Activated T-helper 1 cell treated with anti-CD3 and anti-CD28 coated beads, Interleukin-12 subunit alpha, Interleukin-12 subunit beta, Interleukin-2, Interleukin-4 antibody, amounts not matched to agents 30 ng/mL and 10 ng/mL and 1 ng/mL, durations not matched to agents 14 hours and 24 hours and 36 hours (primary cell): ENCODE measurements at places on chromosomes 16 and 17.

DNA sequence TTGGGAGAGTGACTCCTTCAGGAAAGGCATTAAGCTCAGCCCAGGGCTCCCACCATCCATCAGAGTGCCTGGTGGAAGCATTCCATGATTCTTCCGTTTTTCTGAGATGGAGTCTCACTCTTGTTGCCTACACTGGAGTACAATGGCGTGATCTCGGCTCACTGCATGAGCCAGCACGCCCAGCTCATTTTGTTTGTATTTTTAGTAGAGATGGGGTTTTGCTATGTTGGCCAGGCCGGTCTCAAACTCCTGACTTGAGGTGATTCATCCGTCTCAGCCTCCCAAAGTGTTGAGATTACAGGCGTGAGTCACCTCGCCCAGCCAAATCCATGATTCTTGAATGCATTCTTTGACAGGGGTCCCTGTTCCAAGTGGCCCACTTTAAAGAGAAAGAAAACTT is 23.1 kb downstream of the MIS12 start:
- DNase-seq = no peak

GRCh38 chr16:86033016-86033474 is 134.1 kb downstream of the IRF8 start:
- no peak for DNase-seq

GRCh38 chr16:87924041-87924810 is 12.1 kb downstream of the CA5A start:
- no peak for DNase-seq

- no peak for DNase-seq
These were observed 40.3 kb downstream of the PKD1 start for GRCh38 chr16:2095315-2095853.

DNA sequence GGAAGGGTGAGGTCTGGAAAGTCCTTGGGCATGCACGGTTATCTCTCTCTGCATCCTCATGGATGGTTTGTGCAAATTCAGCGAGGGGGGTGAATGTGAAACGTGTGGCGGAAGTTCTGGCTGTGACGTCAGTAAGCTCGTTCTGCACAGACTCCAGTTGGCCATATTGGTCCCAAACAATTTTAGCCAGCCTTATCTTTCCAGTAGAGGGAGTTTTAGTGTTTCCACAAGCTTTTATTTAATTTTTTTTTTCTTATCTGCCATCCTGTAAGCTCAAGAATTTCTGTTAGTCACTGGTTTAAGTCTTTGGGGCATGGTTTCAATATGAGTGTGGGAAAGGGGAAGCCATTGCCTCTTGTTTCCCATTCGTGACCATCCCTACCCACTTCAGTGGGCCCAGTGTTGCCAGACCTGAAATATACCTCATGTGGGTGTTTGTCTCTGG is 39.0 kb downstream of the HLF start:
- DNase-seq = no peak

- DNase-seq = no peak
These were observed 9.4 kb upstream of the NEUROD2 start for GRCh38 chr17:39617100-39617445.

GRCh38 chr16:69108064-69108904 is 2.8 kb downstream of the HAS3 start:
- no peak for DNase-seq

- peak; percentile 1 for DNase-seq
These were observed 417.1 kb downstream of the TMEM114 start for GRCh38 chr16:8173111-8173644.

DNA sequence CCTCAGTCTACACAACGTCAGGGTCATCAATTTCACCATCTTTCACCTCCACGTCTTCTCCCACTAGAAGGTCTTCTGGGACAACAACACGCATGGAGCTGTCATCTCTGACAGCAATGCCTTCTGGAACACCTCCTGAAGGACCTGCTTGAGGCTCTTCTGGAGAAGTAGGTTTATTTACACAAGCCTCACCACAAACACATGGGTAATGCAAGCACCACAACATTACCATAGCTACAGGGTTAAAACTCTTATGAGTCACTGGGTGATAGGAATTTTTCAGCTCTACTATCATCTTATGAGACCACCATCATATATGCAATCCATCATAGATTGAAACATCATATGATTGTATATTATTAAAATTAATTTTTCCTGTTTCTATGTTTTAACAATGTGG is 215.4 kb downstream of the CHD9NB start:
- DNase-seq = no peak

- DNase-seq = no peak
These were observed 27.3 kb downstream of the WFDC1 start for GRCh38 chr16:84321932-84322331.

DNA sequence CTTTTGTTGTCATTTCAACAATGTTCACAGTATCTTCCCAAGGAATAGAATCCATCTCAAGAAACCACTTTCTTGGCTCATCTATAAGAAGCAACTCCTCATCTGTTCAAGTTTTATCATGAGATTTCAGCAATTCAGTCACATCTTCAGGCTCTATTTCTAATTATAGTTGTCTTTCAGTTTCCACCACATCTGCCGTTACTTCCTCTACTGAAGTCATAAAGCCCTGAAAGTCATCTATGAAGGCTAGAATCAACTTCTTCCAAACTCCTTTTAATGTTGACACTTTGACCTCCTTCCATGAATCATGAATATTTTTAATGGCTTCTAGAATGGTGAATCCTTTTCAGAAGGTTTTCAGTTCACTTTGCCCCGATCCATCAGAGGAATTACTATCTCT is 102.1 kb downstream of the CDH13 start:
- DNase-seq = no peak

DNA sequence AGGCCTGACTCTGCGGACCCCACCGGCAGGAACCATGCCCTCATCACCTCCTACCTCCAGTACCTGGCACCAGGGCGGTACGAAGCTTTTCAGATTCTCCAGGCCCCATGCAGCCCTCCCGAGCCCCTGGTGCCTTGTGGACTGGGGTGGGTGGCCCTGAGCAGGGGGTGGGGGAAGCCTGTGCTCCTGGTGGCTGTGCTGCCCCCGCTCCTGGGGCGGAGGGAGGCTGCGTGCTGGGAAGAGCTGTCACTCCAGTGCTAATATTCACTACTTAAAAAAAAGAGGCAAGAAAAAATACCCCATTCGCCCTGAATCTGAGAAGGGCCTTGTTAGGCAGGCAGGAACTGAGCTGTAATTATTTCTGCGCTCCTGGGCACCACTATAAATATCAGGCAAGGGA is 111.8 kb downstream of the ENGASE start:
- no peak for DNase-seq

- peak; percentile 41 for DNase-seq
These were observed at the start of gene MT1G for GRCh38 chr16:56667581-56668571. MT1G (minus strand) TSS chr16:56668065; CDS start chr16:56667993, 72 bp downstream.

DNA sequence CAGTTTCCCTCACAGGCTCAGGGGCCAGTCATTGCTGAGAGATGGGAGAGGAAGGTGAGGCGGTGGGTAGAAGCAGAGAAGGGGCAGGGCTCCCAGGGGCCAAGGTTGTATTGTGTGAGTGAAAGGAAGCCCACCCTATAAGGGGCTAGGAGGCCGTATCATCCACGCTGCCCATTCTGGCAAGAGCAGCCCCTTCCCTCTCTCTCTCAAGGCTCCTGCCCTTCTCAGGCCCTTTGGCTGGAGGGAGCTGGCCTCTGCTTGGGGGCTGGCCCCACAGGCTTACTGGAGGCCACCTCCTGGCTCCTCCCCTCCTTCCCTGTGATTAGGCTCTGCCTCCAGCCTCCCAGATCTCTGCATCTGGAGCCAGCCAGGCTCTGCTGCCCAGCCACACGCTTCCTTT is 7.6 kb downstream of the TBKBP1 start:
- no peak for DNase-seq

DNA sequence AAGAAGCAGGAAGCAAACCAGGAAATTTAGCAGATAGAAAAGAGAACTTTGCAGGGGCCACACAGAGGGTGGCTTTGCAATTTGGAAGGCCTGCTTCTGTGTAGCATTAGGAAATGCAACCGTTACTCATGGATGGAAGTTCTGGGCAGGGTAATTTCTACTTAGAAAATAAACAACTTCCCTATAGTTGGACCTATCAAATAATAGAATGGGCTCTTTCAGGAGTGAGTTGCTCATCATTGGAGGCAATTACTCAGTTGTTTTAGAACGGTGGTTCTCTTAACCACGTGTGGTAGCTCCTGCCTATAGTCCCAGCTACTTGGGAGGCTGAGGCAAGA is 25.8 kb upstream of the HS3ST2 start:
- no peak for DNase-seq

- no peak for DNase-seq
These were observed 289.6 kb downstream of the WWOX start for GRCh38 chr16:78389009-78389498.

DNA sequence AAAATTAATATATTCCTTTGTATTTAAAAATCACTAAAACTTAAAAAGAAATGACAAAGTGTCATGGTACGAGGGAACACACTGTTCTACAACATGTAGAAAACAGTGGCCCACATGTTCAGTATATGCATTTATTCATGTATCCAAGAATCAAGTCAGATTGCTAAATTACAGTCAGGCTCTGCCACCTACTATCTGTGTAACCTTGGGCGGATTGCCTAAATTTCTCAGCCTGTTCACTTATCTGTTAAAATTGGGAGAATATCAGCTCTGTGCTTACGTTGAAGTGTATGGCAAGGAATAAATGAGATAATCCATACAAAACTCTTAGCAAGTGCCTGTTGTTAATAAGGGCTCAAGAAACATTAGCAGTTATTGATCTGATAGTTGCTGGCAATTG is 3.4 kb upstream of the USP22 start:
- DNase-seq = no peak

DNA sequence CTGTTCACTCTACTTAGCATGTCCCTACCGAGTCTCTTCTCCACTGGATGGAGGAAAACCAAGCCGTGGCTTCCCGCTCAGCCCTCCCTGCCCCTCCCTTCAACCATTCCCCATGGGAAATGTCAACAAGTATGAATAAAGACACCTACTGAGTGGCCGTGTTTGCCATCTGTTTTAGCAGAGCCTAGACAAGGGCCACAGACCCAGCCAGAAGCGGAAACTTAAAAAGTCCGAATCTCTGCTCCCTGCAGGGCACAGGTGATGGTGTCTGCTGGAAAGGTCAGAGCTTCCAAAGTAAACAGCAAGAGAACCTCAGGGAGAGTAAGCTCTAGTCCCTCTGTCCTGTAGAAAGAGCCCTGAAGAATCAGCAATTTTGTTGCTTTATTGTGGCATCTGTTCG is 2.8 kb upstream of the LPCAT2 start:
- DNase-seq = no peak

GRCh38 chr17:82332669-82333278 is 792 bp downstream of the SECTM1 start:
- no peak for DNase-seq

DNA sequence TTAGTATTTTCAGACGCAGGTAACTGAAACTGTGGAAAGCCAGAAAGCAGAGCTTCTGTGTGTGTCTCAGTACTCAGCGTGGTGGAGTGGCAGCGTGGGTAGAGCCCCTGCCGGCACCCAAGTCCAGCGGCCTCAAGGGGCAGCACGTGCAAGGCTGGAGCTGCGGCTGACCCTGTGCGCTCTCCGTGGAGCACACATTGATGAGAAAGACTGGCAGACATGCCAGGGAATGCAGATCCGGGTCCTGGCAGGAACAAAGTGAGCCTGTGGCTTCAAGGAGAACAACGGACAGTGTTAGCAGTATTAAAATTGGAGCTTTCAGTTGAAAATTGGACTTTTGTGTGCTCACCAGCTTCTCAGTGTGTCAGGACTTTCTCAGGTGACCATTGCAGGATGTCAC is 23.3 kb downstream of the ZC3H18 start:
- no peak for DNase-seq

DNA sequence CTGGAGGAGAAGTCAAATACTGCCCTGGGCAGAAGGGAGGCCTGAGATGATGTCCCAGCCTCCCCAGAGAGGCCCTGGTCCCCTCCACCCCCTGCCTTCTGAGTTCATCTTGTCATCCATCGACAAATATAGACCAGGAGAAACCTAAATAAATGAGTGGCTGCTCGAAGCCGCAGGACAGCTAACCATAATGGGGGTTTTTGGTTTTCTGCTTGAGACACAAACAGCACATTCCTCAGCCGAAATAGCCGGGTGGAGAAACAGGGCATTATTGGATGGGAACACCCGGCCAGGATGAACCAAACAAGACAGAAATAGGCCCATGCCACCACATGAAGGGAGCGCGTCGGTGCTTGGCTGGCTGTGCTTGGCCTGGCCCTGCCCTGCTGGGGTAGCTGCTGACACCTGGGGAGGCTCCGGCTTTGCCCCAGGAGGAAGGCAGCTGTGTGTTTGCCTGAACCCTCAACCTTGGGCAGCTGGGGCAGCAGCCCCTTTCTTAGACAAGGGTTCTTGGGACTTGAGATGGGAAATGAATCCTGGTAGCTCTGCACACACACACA is 188.1 kb downstream of the IRX5 start:
- DNase-seq = no peak

DNA sequence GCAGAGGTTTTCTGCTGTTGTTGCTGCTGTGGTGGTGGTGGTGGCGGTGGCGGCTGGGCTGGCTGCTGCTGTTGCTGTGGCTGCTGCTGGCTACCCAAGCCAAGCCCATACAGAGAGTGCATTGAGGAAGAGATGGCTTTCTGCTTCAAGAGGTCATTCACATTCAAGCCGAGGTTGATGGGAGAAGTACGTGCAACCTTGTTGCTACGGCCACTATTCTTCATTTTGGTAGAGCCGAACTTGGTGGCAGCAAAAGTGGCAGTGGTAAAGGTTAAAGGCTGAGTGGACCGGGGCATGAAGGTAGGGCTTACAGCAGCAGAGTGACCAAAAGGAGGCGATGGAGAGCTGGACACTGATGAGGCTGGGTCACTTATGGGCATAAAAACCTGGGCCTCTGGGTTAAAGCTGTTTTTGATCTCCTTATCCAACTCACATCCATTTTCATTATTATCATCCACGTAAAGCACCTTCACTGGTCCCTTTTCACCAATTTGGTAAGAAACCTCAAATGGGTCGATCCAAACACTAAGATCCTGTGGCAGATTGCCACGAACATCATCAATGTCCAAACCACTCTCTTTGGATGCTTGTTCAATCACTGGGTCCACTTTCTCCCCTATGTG is 2.8 kb downstream of the TOB1 start:
- DNase-seq = peak; percentile 8

DNA sequence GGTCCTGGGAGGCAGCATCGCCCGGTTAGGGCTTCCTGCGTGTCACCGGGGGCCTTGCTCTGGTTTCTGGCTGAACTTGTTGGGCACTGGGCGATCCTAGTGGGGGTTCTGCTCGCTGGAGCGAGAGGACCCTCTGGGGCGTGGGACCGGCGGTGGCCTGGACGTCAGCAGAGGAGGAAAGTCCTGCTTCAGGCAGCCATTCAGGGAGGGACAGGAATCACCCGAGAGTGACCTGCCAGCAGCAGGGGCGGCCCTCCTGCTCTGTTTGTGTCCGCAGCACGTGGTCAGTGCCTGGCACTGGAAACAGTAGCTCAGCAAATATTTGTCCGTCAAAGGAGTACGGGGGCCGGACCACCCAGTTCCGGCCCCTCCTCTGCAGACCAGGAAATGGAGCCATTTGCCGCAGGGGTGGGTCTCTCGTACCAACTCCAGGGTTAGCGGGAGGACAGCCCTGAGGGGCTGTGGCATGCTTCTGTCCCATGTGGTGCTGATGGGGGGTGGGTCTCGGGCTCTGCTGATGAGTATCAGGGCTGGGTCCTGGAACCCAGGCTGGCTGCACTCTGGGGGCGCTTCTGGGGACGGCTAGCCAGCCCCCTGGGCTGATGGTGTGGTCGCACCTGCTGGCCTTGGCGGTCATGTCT is 48.3 kb downstream of the BAIAP2 start:
- DNase-seq = no peak

- DNase-seq = peak; percentile 64
These were observed at the start of gene RAI1 for GRCh38 chr17:17681187-17681743. RAI1 (plus strand) TSS chr17:17681458; CDS start chr17:17792949, 111,491 bp downstream.
